ENCODE measurements at places on chromosomes 13 and 19. TPM values are rescaled to one million over a fixed set of nuclear protein-coding genes. Genes with fewer than 3 reads are reported as not detected.

DNA sequence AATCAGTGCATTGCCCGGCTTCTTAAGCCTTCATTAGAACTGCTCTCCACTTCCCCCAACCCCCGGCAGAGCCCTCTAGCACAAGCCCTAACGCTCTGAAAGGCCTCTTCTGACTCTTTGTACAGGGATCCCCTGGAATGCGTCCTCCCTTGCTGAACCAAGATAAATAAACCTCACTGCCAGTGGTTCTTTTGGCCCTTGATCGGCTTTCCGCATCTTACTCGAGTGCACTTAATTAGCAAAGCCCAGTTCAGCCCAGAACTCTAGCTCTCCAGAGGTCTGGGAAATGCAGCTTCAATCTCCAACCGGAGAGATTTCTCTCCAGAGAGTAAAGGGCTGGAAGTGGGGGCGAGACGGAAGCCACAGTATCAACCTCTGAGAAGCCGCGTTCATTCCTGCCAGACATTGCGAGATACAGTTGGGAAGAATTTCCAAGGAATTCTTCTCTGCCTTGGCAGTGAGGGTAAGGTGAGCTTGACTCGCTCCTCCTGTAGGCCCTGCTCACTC is 8.7 kb upstream of the ZNF444 start:
- DNase-seq: no peak

Gene CATSPERD
- total RNA-seq: not detected

DNA sequence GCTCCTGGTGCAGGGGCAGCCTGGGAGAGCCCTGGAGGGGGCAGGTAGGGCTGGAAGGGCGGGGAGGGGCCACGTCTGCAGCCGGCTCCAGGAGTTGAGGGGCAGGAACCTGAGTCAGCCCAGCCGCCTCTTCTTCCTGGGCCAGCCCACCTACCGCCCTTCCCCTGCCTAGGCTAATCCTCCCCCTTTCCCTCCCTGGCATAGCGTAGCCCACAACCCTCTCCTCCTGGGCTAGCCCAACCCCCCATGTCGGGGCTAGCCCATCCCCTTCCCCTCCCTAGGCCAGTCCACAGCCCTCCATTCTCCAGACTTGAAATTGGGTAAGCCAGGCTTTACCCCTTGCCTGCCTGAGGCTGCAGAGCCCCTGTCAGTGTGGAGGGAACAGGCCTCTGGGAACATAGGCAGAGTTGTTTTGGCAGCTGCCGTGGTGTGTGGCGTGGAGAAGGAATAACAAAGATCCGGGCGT is 20.6 kb upstream of the WDR18 start:
- no peak for DNase-seq

Gene CNN2
- total RNA-seq: 558 TPM

Gene ITM2B
- total RNA-seq: 317 TPM

DNA sequence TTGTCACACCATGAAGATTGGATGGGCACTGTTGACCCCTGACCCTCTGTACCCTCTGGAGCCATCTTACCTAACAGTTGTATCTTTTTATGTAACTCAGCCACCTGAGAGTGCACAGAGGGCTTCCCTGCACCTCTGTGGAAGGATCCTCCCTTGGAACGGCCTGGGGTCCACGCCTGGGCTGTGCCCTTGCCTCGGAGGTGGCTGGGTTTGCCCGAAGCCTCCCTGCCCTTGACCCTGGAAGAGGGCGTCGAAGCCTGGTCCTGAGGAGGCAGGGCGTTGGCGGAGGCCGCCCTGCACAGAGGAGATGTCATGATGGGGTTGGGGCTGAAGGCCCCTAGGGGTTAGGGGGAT is 241 bp downstream of the ODAD3 start:
- DNase-seq: no peak

DNA sequence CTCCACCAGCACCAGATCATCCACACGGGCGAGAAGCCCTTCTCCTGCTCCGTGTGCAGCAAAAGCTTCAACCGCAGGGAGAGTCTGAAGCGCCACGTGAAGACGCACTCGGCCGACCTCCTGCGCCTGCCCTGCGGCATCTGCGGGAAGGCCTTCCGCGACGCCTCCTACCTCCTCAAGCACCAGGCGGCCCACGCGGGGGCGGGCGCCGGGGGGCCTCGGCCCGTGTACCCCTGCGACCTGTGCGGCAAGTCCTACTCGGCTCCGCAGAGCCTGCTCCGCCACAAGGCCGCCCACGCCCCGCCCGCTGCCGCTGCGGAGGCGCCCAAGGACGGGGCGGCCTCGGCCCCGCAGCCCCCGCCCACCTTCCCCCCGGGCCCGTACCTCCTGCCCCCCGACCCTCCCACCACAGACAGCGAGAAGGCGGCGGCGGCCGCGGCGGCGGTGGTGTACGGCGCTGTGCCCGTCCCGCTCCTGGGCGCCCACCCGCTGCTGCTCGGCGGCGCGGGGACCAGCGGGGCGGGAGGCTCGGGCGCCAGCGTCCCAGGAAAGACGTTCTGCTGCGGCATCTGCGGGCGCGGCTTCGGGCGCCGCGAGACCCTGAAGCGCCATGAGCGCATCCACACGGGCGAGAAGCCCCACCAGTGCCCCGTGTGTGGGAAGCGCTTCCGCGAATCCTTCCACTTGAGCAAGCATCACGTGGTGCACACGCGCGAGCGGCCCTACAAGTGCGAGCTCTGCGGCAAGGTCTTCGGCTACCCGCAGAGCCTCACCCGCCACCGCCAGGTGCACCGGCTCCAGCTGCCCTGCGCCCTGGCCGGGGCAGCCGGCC is 9.4 kb downstream of the ZNF784 start:
- DNase-seq: no peak

GRCh38 chr13:50970956-50971355 is 61.4 kb downstream of the RNASEH2B start:
- no peak for DNase-seq
